Prostate gland (tissue), 2 donors: ENCODE measurements at places on chromosomes 7 and 10. TPM values are rescaled to one million over a fixed set of nuclear protein-coding genes. Genes with fewer than 3 reads are reported as not detected.
A peak's percentile ranks its signal among the peaks of the same experiment; 100 is the strongest.

- no peak for DNase-seq
Measured at GRCh38 chr10:122514045-122514840, 46.3 kb upstream of the DMBT1 start.

GRCh38 chr10:49559476-49559875 lies 20.6 kb upstream of the ERCC6 start:
- no peak for DNase-seq

- DNase-seq = no peak
Measured at GRCh38 chr7:20577441-20578071, 37.9 kb upstream of the ABCB5 start.

- DNase-seq = no peak
Measured at GRCh38 chr10:112429147-112429546, 17.6 kb downstream of the ZDHHC6 start.

- DNase-seq = no peak
Measured at GRCh38 chr7:157388301-157388700, 51.5 kb downstream of the DNAJB6 start.

GRCh38 chr7:135653340-135654080 lies 8.8 kb upstream of the STMP1 start:
- DNase-seq = no peak

DNA sequence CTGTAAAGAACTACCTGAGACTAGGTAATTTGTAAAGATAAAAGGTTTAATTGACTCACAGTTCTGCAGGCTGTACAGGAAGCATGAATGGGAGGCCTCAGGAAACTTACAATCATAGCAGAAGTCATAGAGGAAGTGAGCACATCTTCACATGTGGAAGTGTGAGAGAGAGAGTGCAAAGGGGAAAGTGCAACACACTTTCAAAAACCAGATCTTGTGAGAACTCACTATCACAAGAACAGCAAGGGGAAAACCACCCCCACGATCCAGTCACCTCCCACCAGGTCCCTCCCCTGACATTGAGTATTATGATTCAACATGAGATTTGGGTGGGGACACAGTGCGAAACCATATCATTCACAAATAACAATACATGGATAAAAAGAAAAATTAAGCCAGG lies 24.5 kb downstream of the AVL9 start:
- DNase-seq = no peak

GRCh38 chr7:116258734-116259133 lies 48.4 kb downstream of the TES start:
- peak; percentile 23 for DNase-seq

DNA sequence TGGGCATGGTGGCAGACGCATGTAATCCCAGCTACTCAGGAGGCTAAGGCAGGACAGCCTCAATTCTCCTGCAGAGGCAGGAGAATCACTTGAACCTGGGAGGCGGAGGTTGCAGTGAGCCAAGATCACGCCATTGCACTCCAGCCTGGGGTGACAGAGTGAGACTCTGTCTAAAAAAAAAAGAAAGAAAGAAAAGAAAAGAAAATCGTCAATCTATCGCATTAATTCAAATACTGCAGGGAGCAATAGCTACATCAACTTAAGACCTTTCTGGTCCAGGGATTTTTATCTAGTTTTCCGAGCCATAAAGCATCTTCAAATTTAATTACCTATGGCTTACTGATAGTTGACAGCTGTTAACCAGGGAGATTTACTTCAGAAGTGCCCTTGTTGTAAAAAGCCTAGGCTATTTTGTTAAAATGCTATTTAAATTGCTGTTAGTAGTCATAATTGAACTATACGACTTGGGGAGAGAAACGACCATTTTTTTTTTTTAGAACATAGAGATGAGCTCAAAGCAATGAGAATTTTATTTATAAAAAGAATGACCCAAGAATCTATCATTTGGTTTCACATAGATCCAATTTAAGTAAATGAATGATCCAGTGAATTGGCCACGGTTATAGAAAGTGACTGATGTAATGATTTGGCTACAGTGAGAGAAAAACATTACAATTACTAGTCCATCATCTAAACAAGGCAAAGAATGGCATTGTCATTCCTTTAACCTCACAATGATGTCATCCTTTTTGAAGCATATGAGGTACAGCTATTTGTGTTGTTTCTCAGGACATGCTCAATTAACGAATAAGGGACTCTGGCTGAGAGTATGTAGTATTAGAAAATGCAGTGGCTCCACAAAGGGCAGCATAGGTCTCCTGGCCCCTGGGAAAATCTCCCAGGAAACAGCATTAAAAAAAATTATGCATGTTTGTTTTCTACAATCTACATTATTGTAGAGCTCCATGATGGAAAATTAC lies 85.3 kb downstream of the SEMA3C start:
- DNase-seq = no peak

DNA sequence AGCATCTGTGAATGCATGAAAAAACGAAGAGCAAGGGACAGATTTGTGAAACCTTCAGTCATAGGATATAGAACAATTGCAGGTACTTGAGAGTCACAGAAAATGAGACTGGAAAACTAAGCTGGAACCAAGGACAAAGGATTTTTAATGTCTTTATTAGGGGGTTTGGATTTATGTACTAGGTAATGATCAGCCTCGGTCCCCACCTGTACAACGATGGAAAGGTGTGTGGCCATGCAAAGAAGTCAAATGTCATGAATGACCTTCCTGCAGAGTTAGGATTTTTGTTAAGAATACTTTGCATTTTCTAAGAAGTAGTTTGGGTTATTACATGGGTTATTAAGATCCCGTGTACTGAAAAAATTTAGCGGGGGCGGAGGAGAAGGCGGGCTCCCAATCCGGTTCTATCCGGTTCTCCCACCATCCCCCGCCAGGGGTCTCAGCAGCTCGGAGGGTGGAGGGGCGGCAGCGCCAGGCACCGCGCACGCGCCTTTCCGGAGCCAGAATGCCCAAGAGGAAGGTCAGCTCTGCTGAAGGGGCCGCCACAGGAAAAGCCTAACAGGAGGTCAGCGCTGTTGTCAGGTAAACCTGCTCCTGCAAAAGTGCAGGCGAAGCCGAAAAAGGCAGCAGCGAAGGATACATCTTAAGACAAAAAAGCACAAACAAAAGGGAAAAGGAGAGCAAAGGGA lies 327.5 kb upstream of the PLXDC2 start:
- DNase-seq = no peak

GRCh38 chr7:55962014-55962413 lies 2.4 kb upstream of the NIPSNAP2 start:
- no peak for DNase-seq

DNA sequence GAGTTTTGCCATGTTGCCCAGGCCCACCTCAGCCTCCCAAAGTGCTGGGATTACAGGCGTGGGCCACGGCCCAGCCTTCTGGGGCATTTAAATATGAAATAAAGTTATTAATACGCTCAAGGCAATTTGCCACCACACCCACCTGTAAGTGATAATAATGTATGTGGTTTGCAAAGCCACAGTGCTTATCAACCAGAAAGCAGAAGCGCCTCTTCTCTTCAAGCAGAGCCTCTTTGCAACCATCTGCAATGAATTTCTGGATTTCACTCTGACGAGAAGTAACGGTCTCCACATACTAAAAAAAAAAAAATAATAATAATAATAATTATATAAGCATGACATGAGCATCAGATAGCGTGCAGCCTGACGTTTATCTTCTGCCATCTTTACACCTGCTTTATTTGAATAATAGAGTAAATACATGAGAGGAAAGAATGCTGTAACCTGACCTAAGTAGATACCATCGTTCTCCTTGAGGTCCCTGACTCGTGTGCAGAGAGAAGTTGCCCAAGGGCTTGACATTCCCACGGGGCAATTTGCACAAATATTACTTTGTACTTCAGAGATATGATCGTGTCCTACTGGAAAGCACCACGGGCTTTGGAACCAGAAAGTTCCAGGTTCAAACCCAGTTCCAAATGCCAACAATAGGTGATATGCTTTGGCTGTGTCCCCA lies 34.0 kb downstream of the BRI3 start:
- DNase-seq = no peak

Gene CPA2
- total RNA-seq = not detected

Gene DPCD
- 23.9 TPM for total RNA-seq

Gene RADIL
- 12.0 TPM for total RNA-seq

Gene ASB10
- not detected for total RNA-seq

Gene THSD7A
- total RNA-seq = 9.9 TPM

Gene CWF19L1
- 19.7 TPM for total RNA-seq

Gene MYO1G
- 2.7 TPM for total RNA-seq

Gene CALCR
- total RNA-seq = not detected

Gene GPRIN2
- 16.9 TPM for total RNA-seq

Gene CUZD1
- total RNA-seq = 0.23 TPM

Gene OR9A2
- total RNA-seq = not detected
